ENCODE measurements at places on chromosomes 2 and 18.
A peak's percentile ranks its signal among the peaks of the same experiment; 100 is the strongest.

DNA sequence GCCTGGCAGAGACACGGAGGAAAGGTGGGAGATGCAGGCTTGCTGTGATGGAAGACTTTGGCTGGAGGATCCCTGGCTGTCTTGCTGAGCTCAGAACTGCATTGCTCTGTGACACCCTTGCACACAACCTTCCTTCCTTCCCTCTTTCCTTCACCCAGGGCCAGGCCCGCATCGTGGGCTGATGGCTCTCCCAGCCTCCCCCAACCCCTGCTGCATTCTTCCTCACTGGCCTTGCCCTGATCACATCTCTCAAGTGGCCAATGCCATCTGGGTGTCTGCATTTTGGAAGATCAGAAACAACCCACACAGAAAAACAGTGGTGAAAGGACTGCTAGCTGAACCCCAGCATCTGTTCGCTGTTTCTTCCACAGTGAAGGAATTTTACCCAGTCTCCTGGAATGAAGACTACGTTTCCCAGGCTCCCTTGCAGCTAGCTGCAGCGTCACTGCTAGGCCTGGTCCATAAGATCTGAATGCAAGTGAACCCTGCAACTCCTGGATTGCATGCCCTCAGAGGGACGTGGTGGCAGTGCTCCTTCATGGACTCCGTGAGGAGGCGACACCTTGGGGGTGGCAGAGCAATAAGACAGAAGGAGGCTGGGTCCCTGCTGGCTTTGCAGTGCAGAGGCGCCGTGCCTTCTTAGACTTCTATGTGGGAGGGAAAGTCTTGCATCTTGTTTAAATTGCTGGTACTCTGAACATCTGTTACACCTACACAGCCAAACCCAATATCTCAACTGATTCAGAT lies 78.9 kb upstream of the YWHAQ start:
- no peak for DNase-seq

GRCh38 chr2:19474128-19474527 lies 115.7 kb upstream of the OSR1 start:
- DNase-seq, result peak; percentile 12

GRCh38 chr2:3024401-3024935 lies 353.1 kb downstream of the EIPR1 start:
- DNase-seq, result no peak

- no peak for DNase-seq
Measured at GRCh38 chr2:155157065-155157464, 458.6 kb downstream of the KCNJ3 start.

GRCh38 chr2:48515513-48515985 lies 14.4 kb upstream of the STON1 start:
- no peak for DNase-seq

- no peak for DNase-seq
Measured at GRCh38 chr18:45109271-45109670, 428.6 kb downstream of the SETBP1 start.

- no peak for DNase-seq
Measured at GRCh38 chr2:217656316-217656715, 346.5 kb downstream of the TNS1 start.

DNA sequence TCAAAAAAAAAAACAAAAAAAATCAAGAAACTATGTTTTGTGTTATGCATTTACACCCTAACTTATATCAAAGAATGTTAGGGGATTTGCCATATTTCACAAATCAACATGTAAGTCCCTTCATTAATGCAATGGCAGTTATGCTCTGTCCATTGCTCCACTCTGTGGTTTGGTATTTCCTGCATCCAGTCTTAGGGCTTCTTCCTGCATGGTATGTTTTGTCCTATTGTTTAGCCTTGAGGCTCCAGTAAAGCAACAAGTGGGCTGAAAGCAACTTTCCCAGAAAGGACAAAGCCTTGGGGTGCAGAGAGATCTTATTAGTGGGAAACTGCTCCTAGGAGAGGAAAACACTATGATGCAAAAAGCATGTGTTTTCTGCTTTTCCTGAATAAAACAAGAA lies 474.1 kb downstream of the IRS1 start:
- no peak for DNase-seq

DNA sequence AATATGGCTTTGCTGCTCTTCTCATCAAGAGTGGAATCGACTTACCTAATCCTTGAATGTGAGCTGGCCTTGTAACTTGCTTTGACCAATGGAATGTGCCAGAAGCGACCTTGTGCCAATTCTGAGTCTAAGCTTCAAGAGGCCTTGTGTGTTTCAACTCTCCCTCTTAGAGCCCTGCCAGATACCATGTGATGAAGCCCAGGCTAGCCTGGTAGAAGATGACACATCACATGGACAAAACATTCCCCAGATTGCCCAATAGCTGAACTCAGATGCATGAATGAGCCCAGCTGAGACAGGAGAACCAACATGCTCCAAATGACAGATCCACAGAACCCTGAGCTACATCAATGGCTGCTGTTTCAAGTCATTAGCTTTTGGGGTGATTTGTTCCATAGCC lies 4.2 kb upstream of the KLHL14 start:
- no peak for DNase-seq

- no peak for DNase-seq
Measured at GRCh38 chr2:211035548-211036185, 479.3 kb downstream of the CPS1 start.

DNA sequence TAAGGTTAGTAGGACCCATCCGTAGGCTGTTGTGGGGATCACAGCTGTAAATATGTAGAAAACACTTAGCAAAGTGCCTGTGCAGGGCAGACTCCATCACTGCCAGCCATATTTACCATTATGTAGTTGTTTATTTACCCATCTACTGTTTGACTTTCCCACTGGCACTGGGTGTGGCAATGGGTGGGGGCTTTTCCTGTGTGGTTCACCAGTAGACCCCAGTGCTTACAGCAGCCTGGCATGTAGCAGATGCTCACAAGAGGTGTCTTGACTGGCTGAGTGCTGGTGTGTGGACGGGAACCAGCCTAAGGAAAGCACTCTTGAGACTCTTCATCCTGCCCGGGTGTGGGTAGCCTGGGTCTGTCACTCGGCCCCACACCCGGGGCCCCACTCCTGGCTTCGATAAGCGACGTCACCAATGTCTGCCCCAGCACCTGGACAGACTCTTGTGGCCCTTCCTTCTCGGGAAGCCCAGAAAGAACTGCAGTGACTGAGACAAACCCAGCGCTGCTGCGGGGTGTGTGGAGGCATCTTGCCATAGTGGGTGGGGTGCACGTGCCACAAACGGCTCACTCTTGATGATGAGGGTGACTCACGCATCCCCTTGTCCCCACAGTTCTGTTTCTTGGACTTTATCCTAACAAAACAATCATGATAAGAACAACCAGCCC lies 78.3 kb downstream of the HDAC4 start:
- DNase-seq, result no peak

GRCh38 chr2:85774126-85774978 lies 20.6 kb downstream of the ATOH8 start:
- DNase-seq, result no peak

DNA sequence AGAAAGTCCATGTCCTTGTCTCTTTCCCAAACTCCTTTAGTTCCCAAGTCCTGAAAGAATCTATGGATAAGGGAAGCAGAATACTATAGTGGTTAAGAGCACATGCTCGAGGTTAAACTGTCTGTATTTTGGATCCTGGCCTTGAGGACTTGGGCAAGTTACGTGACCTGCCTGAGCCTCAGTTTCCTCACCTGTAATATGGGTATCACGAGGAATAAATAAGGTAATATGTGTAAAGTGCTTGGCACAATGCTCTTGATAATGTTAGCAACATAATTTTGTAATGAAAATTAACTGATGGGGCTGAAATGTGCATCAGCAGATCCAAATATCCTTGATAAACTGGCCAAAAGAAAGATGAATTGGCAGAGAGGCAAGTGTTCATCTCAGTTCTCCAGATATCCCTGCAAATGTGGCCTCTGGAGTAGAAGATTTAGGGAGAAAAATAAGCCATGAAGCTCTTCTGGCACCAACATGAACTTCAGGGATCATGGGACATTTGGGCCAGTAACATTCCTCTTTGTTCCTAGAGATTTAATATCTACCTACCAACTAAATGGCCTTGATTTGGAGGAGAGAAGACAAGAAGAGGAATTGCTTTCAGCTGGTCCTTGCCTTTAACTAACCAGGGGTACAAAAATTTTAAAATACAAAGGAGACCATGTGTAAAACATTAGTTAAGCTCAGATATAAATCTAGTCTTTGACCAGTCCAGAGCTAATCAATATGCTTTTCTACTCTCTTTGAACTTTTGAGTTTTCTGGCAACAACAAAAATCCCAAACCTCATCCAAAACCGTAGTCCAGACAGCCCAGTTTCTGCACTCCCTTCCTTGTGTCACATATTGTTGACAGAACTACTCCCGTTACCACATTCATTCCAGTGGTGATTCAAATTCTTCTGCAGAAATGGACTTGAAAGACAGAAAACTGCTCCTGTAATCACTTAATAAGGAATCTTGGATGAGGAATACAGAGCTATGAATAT lies 52.7 kb upstream of the EML4 start:
- peak; percentile 63 for DNase-seq

DNA sequence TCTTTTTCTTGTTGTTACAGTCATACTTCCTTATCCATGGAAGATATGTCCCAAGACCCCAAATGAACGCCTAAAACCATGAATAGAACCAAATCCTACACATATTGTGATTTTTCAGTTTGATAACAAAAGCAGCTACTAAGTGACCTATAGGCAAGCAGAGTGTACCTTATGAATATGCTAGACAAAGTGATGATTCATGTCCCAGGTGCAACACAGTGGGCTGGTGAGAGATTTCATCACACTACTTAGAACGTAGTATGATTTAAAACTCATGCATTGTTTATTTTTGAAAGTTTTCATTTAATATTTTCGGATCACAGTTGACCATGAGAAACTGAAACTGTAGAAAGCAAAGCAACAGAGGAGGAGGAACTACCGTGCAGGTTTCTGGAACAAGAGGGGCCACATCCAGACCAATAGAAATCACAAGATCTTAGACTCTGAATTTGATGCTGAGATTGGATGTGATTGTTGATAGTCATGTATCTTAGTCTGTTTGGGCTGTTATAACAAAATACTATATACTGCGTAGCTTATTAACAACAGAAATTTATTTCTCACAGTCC lies 470.8 kb upstream of the VRK2 start:
- no peak for DNase-seq

GRCh38 chr2:118169359-118170005 lies 81.2 kb downstream of the INSIG2 start:
- DNase-seq, result no peak

DNA sequence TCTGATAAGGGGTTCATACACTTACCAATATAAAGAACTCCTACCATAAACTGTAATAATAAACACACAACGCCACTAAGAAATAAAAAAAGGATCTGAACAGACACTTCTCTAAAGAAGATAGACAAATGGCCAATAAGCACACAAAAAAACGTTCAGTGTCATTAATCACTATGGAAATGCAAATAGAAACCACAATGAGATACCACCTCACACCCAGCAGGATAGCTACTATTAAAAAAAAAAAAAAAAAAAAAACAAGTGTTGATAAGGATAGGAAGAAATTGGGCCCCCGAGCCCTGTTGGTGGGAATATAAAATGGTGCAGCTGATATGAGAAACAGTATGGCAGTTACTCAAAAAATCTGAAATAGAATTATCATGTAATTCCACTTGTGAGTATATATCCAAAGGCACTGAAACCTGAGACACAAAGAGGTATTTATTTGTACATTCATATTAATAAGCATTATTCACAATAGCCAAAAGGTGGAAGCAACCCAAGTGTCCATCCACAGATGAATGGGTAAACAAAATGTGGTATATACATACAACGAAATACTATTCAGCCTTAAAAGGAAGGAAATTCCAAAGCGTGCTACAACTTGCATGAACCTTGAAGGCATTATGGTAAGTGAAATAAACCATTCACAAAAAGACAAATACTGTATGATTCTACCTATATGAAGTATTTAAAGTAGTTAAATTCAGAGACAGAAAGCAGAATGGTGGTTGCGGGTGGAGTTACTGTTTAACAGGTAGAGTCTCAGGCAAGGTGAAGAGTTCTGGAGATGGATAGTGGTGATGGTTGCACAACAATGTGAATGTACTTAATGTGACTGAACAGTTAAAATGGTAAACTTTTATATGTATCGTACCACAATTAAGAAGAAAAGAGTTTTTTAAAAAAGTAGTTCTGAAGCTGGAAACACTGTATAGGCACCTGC lies 17.9 kb downstream of the REV1 start:
- no peak for DNase-seq

GRCh38 chr18:31229829-31230228 lies 67.2 kb upstream of the DSC1 start:
- DNase-seq, result no peak

- no peak for DNase-seq
Measured at GRCh38 chr2:203873461-203873860, 5.9 kb downstream of the CTLA4 start.

- no peak for DNase-seq
Measured at GRCh38 chr2:166610180-166610912, 116.3 kb upstream of the SCN7A start.

DNA sequence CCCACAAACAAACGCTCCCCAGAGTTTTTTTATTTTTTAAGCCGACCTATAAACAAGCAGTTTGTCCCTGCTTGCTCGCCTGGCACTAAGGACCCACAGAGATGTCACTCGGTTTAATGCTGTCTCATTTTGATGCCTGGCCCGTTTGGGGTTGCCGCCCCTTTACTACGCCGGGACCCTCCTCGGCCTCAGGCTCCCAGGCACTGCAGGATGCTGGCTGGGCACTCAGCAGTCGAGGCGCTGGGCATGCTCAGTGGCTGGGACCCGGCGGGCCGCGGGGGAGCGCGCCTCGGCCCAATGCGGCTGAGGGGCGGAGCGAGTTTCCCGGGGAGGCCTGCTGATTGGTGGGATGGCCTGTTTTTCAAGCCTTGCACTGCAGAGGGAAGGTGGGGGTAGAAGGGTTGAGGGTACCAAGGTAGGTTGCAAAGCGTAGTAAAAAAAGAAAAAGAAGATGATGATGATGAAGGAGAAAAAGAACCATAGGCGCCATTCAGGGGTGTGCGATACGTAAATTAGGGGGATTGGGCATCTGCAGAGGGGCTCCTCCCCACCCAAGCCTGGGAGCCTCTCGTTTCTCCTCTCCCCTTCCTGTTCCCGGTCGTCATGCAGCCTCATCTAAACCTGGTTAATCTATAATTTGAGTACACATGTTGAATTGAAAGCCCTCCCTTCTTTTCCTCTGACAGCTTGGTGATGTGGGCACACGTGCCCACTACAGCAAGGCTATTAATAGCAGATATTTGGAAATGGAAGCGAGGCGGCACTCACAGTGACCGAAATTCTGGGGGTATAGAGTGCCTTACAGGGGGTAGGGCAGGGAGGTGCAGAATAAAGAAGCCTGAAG lies 1.5 kb upstream of the IRS1 start:
- DNase-seq, result no peak

GRCh38 chr2:80506563-80506962 lies 202.0 kb upstream of the LRRTM1 start:
- no peak for DNase-seq

DNA sequence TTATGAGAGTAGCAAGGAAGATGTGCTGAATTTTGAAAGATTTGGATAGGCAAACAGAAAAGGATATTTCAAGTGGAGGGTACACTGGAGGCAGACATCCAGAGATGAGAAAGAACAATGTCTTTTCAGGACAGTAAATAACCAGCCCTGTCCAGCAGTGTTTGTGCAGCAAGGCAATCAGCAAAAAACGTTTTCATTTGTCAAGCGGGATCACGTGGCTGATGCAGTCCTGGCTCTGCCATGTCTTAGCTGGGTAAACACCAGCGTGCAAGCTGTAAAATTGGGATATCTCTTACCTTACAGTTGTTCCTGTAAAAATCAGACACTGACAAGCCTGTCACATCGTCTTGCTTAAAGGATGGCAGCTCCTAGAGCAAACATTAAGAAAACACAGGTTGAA lies 67.8 kb downstream of the CWC22 start:
- DNase-seq, result no peak

GRCh38 chr2:1995987-1996386 lies 251.7 kb upstream of the PXDN start:
- DNase-seq, result no peak

Data from AG04449 (cell line).